ENCODE measurements at places on chromosomes 4 and X. TPM values are rescaled to one million over a fixed set of nuclear protein-coding genes. Genes with fewer than 3 reads are reported as not detected.

The KLB gene
- not detected for total RNA-seq

The AR gene
- total RNA-seq = 3.6 TPM

The OR13H1 gene
- not detected for total RNA-seq

The EMCN gene
- total RNA-seq = not detected

The SPANXN4 gene
- not detected for total RNA-seq

The XK gene
- total RNA-seq = 2.0 TPM

The TRPC5OS gene
- total RNA-seq = not detected

The ANOS1 gene
- 1.2 TPM for total RNA-seq

The ART3 gene
- total RNA-seq = not detected

The BEX1 gene
- total RNA-seq = 22.1 TPM

The F8A2 gene
- not detected for total RNA-seq

The HTN3 gene
- not detected for total RNA-seq

The XPNPEP2 gene
- not detected for total RNA-seq

The LEF1 gene
- total RNA-seq = 4.7 TPM

The C4orf36 gene
- total RNA-seq = 2.9 TPM

The GALNT7 gene
- 43.2 TPM for total RNA-seq

The MAGED4B gene
- not detected for total RNA-seq

The F8A1 gene
- 13.2 TPM for total RNA-seq

The FRG2 gene
- not detected for total RNA-seq

The ZBTB33 gene
- 11.2 TPM for total RNA-seq

The MAP9 gene
- 20.9 TPM for total RNA-seq

The SLC6A14 gene
- total RNA-seq = not detected

The RAB33B gene
- total RNA-seq = 5.4 TPM

The MAGEB10 gene
- total RNA-seq = not detected

The GAGE13 gene
- total RNA-seq = not detected

The TMSB15C gene
- 4.2 TPM for total RNA-seq

The IL1RAPL2 gene
- not detected for total RNA-seq

The TEX11 gene
- total RNA-seq = 0.22 TPM

The HTATSF1 gene
- 63.0 TPM for total RNA-seq

The SLITRK2 gene
- total RNA-seq = not detected

The MAP7D2 gene
- 0.03 TPM for total RNA-seq

The TCEAL8 gene
- 60.7 TPM for total RNA-seq

The PRR27 gene
- not detected for total RNA-seq

The CDKL5 gene
- total RNA-seq = 1.6 TPM

The ARAF gene
- 34.0 TPM for total RNA-seq

The MAPK10 gene
- not detected for total RNA-seq

The MAGEA3 gene
- total RNA-seq = 25.8 TPM

The RNF128 gene
- total RNA-seq = not detected

The CXCL8 gene
- total RNA-seq = not detected

All from A172 (cell line).